ENCODE measurements at places on chromosomes 5 and 9.

DNA sequence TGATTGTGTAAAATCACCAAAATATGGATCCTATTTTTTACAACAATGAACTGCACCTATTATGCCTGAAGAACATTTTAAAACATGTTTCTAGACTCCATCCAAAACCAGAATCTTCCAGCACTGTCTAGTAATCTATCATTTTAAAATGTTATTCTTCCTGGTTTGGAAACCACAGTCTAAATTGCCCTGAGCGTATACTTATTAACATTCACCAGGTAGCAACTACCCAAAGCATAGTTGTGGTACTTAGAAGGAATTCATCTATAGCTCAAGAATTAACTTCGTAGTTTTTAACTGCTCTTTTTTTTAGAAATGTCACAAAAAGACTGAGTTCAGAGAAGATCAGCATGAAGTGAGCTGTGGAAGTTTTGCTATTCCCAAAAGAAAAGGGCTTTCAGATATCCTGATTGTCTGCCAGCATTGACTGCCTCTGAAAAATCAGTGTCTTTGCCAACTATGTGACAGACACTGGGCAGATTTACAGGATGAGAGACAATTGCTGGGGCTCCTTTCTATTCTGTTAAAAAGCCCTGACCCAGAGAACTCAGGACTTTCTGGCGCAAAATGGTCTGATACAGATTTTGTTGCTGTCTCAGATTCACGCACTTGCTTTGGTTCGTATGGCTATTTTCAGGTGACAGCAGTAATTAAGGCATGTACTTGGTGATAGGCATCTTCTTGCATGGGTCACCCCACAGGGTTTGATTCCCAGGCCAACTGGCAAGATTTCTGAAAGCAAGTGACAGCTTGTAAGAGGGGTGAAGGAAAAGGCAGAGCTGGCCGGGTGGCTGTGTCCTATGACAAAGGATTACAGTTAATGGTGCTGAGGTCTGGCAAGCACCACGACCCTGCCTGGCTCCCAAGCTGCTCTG is 152.5 kb upstream of the RAI14 start:
- DNase-seq: no peak

- peak; percentile 46 for DNase-seq
Measured at GRCh38 chr5:2017540-2018389, 135.0 kb upstream of the IRX4 start.

DNA sequence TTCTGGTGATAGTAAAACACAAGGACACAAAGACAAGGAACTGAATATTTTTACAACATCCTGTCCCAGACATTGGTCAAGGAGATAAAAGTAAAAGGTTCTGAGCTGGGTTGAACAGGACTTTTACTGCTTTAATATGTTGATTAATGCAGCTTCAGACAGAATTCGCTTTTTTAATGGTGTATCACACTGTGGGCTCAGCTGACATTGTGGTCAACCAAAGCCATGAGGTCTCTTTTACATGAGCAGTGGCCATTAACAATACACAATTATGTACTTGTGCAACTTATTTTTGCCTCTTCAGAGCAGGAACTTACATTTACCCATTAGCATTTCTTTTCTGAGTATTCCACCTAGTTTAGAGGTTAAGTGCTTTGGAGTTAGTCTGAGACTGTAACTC is 22.8 kb upstream of the ERBIN start:
- DNase-seq: no peak

DNA sequence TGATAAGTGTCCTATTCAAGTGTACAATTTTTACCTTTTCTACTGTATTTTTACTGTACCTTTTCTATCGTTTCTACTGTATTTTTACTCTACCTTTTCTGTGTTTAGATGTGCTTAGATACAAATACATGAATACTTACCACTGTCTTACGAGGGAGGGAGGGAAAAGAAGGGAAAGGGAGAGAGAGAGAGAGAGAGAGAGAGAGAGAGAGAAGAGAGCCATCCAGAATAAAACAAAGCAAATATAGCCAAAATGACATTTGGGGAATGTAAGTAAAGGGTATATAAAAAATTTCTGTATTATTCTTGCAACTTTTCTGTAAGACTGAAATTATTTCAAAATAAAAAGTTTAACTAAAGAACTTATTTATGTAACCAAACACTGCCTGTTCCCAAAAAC is 121.2 kb downstream of the HOMER1 start:
- no peak for DNase-seq

DNA sequence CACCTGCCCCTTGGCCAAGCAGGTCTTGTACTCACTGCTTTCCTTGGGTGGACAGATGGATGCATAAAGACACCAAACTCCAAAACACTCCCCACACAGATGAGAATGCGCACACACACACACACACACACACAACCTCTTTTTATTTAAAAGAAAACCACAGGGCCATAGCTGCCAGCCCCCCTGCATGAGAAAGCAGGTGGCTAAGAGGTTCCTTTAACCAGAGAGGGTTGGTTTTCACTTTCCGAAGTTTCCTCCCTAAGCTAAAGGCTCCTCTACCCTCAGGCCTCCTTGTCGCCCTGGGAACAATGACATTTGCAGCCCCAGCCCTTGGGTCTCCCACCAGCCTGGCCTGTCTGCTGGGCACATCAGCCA is 11.1 kb downstream of the NR5A1 start:
- no peak for DNase-seq

DNA sequence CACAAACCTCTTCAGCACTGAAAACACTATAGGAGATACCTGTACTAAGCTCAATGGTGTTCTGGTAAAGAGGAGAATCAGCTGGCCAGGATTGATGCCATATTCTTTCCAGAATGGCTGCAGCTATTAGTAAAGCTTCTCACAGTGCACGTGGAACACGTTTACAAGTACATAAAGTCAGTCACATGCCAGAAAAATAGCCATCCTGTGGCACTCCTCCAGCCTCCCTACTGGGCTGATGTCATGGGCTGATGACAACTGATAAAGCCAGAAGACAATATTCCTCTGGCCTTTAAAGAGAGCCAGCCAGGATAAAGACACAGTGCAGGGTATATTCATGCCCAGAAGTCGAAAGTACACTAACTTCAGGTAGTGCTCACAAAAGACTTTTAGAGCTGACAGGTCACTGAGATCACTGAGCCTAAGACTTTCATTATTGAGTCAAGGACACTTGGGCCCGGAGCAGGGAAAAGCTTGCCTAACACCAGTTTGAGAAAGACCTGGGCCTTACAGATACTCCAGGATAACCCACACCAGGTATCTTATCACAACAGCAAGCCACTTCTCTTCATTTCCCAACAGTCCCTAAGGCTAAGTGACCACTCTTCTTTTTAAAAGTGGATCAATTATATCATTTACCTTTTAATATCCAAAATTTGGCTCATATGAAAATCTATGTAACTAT is 29.4 kb downstream of the ABITRAM start:
- no peak for DNase-seq

Data from GM12891 (cell line).